Cerebellum (tissue), 4 donors: ENCODE measurements at places on chromosomes 6 and 20.

DNA sequence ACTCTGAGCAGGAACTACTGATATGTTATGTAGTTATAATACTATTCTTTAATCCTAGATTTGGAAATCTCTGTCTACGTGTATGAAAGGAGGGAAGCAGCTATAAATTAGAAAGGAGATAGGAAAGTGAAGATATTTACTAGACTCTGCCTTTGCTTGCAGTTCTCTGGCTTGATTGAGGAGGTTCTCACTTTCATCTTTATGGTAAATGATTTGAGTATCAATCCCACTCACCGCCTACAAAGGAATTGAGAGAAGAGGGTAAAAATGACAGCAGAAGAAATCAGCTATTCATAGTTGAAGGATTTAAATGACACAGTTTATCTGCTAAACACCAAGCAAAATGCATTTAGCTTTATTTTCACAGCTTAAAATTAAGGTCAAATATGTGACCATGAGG, 67.3 kb downstream of the FAM229B start:
- no peak for DNase-seq

DNA sequence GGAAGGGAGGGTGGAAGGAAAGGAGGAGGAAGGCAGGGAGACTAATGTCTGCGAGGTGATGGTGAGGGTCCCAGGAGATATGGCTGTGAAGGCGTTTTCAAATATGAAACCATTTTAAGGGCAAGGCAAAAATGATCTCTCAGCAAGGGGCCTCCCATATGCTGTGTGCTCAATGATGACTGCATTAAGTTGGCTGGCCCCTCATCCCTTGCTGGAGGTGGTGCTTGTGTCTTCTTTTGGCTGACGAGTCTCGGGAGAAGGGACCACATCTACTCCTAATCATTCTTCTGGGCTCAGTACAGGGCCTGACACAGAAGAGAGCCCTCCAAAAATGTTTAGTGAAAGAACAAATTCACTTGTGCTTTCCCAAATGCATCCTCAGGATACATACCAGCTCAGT, 23.0 kb upstream of the MRPS18A start:
- DNase-seq, result no peak

GRCh38 chr20:6134592-6134991, 11.8 kb upstream of the FERMT1 start:
- no peak for DNase-seq

DNA sequence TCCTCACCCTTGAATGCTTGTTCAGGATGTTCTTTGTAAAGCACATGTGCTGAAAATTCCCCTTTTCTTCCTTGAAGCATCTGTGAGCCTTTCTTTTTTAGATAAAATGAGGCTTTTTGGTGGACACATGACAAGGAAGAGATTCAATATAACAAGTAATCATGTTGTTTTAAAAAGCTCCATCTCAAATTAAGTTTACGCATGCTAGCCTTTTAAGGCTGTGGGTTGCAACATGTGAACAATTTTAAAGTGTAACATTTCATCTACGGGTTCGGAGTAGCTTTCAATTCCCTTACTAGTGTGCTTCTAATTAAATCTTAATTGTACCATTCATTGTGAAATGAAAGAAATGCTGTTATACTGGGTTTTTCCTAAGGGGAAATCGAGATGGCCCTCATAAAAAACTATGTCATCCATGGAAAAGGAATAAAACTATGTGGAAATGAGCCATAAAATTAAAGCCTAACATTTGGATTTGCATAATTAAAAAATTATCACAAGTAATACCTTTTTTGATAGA, 19.3 kb upstream of the OSTM1 start:
- DNase-seq, result no peak

DNA sequence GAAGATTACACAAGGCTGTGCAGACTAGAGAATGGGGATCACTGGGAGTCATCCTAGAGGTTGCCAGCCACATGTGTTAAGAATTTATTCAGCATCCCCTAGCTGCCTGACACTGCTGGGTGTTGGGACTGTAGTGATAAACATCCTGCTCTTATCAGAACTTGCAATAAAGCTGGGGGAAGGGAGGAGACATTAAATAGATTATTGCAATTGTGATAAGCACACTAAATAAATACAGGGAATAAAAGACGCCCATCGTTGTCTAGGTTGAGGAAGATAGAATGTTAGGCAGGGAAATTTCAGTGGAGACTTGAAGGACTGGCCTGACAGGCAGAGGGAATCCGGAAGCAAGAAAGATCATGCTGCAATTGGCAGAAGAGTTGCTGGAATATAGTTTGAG, 33.2 kb upstream of the TRAM2 start:
- no peak for DNase-seq

DNA sequence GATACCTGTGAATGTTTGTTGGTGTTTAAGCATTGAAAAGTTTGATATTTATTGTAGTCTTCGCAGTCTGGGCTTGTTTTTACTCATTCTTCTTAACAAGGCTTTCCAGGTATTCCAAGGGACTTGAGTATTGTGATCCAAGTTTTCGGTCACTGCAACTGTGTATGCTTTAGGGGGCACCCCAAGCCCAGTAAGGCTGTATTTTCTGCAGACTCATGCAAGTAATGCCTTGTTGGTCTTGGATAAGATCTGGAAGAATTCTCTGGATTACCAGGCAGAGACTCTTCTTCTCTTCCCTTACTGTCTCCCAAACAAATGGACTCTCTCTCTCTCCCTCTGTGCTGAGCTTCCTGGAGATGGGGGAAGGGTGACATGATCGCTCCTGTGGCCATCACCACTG, 82.1 kb downstream of the RFPL4B start:
- no peak for DNase-seq

GRCh38 chr6:30013291-30013922, 47.7 kb upstream of the POLR1H start:
- no peak for DNase-seq

- DNase-seq, result no peak
Measured at GRCh38 chr6:7432391-7433120, 42.9 kb downstream of the RIOK1 start.

DNA sequence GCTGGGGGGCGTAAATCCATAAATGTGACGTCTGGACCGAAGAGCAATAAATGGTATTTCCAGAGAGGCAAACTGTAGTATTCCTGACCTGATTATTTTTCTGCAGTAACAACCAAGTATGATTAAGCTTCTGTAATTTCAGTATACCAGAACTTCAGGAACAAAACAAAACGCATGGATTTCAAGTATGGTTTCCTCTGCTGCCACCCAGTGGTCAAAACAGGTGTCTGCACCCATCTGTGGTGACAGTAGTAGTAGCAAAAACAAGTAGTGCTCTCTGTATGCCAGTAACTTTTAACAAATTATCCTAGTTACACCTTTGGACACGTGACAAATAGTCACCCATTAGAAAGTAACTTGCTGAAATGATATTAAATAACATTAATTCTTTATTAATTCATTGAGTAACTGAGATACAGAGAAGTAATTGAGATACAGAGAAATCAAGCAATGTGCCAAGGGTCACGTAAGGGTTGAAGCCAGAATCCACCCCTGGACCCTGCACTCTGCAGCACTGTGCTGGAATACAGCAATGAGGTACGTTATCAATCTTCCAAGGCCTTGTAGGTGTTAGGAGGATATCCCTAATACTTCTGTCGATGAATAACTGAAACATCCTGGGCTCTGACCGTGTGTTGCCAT, 7.9 kb downstream of the CALHM4 start:
- DNase-seq, result peak; percentile 51

DNA sequence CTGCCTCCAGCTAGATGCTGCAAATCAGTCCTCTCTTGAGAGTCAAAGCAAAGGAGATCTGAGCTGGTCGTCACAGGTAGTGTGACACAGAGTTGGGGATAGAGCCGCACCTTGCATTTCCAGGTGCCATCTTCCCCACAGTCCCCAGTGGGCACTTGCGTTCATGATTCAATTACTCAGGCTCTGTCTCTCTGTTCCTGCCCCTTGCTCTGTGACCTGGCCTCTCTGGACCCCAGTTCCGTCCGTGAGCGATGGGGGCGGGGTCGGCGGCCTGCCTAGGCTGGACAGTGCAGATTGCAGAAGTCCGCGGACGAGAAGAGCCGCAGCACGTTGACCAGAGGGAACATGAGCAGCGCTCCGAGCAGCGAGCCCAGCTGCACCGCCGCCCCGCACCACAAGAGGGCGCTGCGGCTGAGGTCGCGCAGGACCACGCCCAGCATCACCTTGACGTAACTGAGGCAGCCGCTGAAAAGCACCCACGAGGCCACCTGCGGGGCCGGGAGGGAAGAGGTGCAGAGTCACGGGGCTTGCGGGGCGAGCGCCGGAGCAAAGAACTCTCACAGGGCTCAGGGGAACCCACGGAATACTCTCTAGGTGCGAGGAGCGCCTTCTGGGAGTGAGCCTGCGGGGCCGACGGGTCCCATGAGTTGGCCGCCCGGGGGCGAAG, 7.4 kb downstream of the SLC52A3 start:
- DNase-seq, result no peak

DNA sequence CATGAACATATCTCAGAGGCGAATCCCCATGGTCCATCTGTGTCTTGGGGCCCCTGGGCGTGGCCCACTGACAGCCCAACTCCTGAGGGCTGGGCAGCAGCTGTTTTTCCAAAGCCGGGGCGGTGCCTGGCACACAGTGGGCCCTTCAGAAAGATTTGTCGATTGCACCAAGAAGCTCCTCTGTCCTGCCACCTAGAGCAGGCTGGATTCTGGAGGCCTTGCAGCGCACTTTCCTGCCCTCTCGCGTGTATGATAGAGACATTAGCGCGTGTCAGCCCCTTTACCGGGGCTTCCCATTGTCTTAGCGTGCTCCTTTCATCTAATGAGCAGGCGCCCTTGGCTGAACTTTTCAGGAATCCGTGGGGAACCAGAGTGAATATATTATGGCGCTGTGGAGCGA, 45.4 kb downstream of the CDH4 start:
- DNase-seq, result no peak
